Thymus (tissue), 14 donors: ENCODE measurements at places on chromosomes 2 and 18.

GRCh38 chr2:181193550-181193949 lies 213.1 kb downstream of the UBE2E3 start:
- H3K36me3 ChIP-seq: peaks cover 3% of the 10 kb centered on the region
- H3K27me3 ChIP-seq: no peaks in the 10 kb centered on the region
- no peak overlapping the region for H3K4me3 ChIP-seq
- no peak overlapping the region for H3K27ac ChIP-seq
- no peaks in the 10 kb centered on the region for H3K4me1 ChIP-seq

DNA sequence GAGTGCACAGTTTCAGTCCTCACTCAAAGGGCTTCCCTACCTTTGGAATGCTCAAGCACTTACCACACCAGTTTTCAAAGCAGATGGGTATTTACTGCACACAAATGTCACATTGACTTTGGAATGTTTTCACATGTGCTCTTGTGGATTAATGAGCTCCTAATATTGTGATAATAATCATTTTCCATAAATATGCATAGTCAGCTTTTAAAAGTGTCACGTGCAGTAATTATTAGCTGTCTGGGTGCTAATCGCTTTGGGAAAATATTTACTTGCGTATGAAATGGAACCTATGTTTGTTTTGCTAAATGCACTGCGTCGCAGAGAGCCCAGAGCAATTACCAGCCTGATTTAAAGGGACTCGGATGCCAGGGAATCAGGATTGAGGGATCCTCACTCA lies 229.3 kb downstream of the SMAD2 start:
- no peak for DNase-seq
- H3K27me3 ChIP-seq: peaks cover 4% of the 10 kb centered on the region
- H3K27ac ChIP-seq: no peak overlapping the region
- H3K4me1 ChIP-seq: no peaks in the 10 kb centered on the region
- H3K36me3 ChIP-seq: no peaks in the 10 kb centered on the region

- DNase-seq: no peak
- H3K4me1 ChIP-seq: no peaks in the 10 kb centered on the region
Observed at GRCh38 chr2:27152796-27153464, 4.1 kb downstream of the TCF23 start.

DNA sequence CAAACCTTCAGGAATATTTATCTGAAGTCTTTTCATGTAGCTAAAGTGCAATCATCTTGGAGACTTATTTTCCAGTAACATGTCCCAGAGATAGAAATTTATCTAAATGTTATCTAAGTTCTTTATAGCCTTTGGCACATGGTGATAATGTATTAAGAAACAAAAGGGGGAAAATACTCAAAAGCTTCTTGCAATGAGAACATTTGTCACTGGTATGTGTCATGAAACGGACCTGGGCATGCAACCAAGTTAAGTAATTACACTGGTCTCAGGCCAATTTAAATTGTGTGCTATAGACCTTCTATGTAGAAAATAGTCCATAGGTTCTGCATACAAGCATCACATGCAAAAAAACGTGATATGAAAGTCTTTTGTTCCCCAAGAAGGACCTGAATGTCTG lies 136.2 kb downstream of the SLC8A1 start:
- no peaks in the 10 kb centered on the region for H3K4me1 ChIP-seq
- H3K27ac ChIP-seq: no peak overlapping the region
- H3K27me3 ChIP-seq: no peaks in the 10 kb centered on the region
- DNase-seq: no peak
- no peaks in the 10 kb centered on the region for H3K36me3 ChIP-seq
- no peak overlapping the region for H3K4me3 ChIP-seq

GRCh38 chr2:227043981-227044380 lies 120.0 kb downstream of the COL4A4 start:
- H3K4me3 ChIP-seq: no peak overlapping the region
- no peaks in the 10 kb centered on the region for H3K4me1 ChIP-seq
- no peaks in the 10 kb centered on the region for H3K36me3 ChIP-seq

DNA sequence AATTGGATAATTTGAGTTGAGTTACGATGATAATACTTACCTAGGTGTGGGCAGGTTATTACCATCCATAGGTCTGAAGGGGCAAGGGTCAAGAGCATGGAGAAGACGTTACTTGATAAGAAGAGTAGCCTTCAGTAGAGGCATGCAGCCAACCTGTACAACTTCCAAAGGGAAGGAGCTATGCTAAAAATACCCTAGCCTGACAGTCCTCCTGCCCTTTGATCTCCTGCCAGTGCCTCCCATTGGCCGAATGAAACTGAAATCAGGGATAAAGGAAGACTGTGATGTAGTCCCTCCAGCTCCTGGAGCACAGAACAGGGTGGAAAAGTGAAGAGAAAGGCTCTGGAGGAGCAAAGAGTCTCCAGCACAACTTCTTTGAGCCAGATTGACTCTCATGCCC lies 487.4 kb downstream of the ADCYAP1 start:
- no peaks in the 10 kb centered on the region for H3K27me3 ChIP-seq
- no peaks in the 10 kb centered on the region for H3K4me1 ChIP-seq
- H3K36me3 ChIP-seq: no peaks in the 10 kb centered on the region
- no peak overlapping the region for H3K27ac ChIP-seq
